ENCODE measurements at places on chromosomes 2 and 18.
A peak's percentile ranks its signal among the peaks of the same experiment; 100 is the strongest.

GRCh38 chr2:12340164-12340563, 376.6 kb upstream of the TRIB2 start:
- DNase-seq: no peak

DNA sequence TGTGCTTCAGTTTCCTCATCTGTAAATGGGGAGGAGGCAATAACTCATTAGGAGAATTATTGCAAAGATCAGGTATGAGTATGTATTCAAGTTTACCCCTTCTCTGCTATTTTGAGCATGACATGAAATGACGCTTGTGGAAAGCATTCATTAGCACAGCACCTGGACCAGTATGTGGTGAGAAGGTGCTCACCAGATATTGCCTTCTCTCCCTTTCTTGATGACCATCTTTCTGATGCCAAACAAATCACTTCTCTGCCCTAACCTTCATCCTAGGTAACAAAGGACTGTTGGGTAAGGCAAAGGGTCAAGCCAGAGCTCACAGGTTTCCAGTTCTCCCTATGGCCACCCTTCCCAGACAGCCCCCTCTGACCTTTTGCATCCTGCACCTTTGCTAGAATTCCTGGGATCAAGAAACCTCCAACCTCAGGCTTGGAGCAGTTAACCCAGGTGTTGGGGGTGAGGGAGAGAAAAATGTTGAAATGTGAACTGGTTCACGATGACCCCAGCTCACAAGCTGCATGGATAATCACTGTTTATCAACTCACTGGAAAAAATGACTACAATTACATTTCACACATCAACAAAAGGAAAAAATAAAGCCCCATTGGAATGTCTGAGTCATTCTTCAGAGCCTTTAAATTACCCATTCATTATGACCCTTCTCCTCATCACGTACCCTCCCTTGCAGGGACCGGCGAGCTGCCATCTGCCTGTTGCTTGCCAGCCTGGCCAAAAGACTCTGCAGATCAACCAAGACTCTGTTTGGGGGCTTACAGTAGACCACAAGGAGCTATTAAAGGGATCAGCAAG, 41.6 kb downstream of the LBH start:
- no peak for DNase-seq

DNA sequence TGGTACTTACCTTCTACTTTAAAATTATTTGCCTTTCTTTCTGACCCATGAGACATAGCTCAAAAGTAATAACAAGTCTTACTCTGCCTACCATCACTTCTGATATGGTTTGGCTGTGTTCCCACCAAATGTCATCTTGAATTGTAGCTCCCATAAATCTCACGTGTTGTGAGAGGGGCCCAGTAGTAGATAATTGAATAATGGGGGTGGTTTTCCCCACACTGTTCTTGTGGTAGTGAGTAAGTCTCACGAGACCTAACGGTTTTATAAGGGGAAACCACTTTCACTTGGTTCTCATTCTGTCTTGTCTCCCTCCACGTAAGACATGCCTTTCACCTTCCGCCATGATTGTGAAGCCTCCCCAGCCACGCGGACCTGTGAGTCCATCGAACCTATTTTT, 47.5 kb downstream of the GALNT3 start:
- DNase-seq: no peak

- no peak for DNase-seq
Measured at GRCh38 chr18:77093586-77093985, 39.0 kb downstream of the MBP start.

- no peak for DNase-seq
Measured at GRCh38 chr2:11703700-11704099, 33.7 kb upstream of the NTSR2 start.

- no peak for DNase-seq
Measured at GRCh38 chr18:3456686-3457069, 6.7 kb downstream of the TGIF1 start.

GRCh38 chr18:35143622-35144596, 96.9 kb upstream of the ZNF397 start:
- DNase-seq: peak; percentile 33

DNA sequence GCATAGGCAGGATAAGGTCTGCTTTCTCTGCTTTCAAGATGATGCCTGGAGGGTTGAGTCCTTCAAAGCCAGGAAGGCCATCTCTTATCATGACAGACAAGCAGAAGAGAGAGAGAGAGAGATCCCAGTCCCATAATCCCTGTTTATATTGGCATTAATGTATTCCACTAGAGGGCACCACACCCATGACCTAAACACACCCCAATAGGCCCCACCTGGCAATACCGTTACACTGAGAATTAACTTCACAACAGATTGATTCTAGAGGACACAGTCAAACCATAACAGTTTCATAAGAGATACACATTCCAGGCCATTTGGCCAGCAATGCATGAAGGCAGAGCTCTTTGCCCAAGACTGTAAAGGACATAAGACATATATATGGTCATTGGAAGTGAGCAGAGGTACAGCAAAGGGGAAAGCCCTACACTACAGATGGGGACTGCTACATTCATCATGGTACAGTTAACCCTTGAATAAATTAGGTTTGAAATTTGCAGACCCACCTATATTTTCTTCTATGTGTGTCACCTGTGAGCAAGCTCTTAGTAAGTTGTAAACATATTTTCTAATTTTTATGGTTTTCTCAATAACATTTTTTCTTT, 1516.1 kb downstream of the RPIA start:
- DNase-seq: no peak

GRCh38 chr2:146579147-146579930, 1265.5 kb upstream of the ACVR2A start:
- no peak for DNase-seq

DNA sequence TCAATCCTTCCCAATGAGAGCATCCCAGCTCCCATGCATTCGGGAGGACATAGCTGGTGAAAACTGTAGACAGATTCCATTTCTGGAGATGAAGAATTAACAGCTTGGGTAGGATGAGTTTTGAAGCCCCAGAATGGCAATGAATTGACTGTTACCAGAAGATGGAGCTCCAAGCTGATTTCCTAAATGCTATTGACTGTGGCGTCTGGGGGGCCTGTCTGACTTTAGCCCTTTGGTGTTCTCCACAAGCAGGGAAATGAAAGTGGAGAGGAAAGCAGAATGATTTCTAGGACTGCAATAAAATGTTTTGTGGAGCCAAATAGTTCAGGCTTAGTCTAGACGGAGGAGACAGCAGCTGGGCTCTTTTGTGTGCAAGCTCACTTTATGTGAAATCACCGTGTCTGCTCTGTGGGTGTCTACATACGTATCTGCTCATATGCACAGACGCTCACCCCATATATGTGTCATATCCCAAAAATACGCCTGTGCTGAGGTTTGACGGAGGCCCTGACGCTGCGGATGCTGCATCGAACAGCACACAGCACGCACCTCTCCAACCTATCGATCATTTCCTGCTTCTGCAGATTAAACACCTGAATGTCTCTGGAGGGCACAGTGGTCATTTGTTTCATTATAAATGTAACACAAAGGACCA, 166.4 kb upstream of the PXDN start:
- no peak for DNase-seq

DNA sequence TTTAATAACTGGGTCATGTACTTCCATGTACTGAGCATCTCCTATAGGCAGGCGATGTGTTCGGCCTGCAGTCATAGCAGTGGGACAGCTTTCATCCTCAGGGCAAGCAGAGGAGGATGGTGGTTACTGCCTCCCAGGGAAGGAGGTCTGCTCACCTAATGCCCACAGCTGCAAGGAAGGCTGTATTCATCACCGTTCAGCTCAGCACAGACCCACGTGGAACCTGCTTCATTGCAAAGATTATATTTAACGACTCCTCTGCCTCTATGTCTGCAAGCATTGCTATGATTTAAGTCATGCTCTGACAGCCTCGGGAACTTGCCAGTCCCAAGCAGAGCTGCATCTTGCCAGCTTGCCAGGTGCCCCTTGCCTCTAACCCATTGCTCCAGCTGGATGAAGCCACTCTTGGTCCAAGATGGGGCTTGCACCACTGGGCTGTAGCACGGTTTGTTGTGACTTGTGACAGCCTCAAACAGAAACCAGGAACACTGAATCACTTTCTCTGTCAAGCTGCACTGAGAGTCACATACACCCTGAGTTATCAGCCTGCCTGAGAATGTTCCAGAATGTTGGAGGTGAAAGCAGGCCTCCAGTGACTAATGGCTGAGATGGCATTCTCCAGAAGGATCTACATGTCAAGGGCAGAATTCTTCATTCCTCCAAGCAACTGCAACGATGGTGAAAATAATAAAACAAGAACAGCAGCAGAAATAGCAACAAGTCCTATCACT, 651.1 kb upstream of the ID2 start:
- no peak for DNase-seq

- DNase-seq: no peak
Measured at GRCh38 chr2:231332872-231333500, 62.5 kb upstream of the B3GNT7 start.

- DNase-seq: no peak
Measured at GRCh38 chr2:12333293-12333692, 383.4 kb upstream of the TRIB2 start.

DNA sequence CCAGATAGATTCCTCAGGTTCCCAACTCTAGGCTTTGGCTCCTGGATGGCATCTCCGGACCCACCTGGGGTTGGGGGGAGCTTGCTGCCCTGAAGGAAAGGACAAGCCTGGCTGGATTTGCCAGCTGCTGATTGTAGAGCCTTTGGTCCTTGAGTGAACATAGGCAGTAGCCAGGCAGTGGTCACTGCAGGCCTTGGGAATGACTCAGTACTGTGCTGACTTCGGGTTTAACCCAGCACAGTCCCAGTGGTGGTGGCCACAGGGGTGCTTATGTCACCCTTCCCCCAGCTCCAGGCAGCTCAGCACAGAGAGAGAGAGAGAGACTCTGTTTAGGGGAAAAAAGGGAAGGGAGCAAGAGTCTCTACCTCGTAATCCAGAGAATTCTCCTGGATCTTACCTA, 27.7 kb upstream of the ACTR2 start:
- DNase-seq: no peak

- no peak for DNase-seq
Measured at GRCh38 chr2:80153151-80153550, 151.4 kb downstream of the LRRTM1 start.

Data from central memory CD4-positive, alpha-beta T cell (primary cell).